Ovary (tissue), 10 donors: ENCODE measurements at places on chromosomes 6 and 20. TPM values are rescaled to one million over a fixed set of nuclear protein-coding genes. Genes with fewer than 3 reads are reported as not detected.

Gene MCCD1
- not detected for total RNA-seq

DNA sequence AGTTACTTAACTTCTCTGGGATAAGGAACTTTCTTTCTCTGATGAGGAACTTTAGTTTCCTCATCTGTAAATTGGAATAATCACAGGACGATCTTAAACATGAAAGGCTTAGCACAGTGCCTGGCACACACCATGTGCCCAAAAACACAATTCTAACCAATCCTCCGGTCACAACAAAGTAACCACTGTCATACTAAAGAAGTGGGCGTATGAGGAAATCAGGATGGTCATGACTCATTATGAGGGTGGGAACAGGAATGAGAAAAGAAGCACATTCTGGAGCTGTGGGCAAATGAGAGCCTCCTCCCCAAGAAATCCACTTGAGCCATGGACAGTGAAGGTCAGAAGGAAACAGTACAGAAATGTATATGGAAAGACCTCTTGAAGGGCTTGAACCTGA, 82.9 kb downstream of the LRFN2 start:
- no peaks in the 10 kb centered on the region for H3K36me3 ChIP-seq
- peaks cover 4% of the 10 kb centered on the region for H3K4me1 ChIP-seq
- no peaks in the 10 kb centered on the region for H3K27me3 ChIP-seq
- DNase-seq, result no peak

- H3K27me3 ChIP-seq, result no peaks in the 10 kb centered on the region
- DNase-seq, result no peak
- no peaks in the 10 kb centered on the region for H3K36me3 ChIP-seq
- H3K4me3 ChIP-seq, result no peak overlapping the region
- H3K27ac ChIP-seq, result no peak overlapping the region
- H3K4me1 ChIP-seq, result no peaks in the 10 kb centered on the region
Observed at GRCh38 chr6:163665464-163665863, 250.9 kb downstream of the QKI start.

- DNase-seq, result no peak
- no peaks in the 10 kb centered on the region for H3K36me3 ChIP-seq
- no peaks in the 10 kb centered on the region for H3K4me1 ChIP-seq
- H3K4me3 ChIP-seq, result no peak overlapping the region
- no peaks in the 10 kb centered on the region for H3K27me3 ChIP-seq
Observed at GRCh38 chr6:47743744-47744143, 38.1 kb upstream of the OPN5 start.

Gene ENPP3
- 1.5 TPM for total RNA-seq

DNA sequence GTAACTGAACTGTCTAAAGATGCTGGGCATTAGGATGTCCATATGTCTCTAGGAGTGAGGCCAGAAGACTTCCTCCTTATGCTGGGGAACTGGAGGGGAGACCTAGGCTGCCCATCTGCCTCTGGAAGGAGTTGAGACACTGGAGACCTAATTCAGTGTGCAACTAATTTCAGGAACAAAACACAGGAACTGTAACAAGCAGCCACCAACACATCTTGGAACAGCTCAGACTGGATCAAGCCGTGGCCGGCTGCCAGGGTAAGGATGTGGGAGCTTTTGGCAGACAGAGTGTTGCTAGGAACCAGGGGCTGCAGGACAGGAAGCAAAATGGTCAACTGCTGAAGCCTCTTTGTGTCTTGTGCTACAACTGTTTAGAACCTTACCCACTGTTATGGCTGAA, 16.4 kb upstream of the MAS1 start:
- H3K27ac ChIP-seq, result no peak overlapping the region
- H3K27me3 ChIP-seq, result no peaks in the 10 kb centered on the region
- DNase-seq, result peak; percentile 70
- H3K4me3 ChIP-seq, result no peak overlapping the region

GRCh38 chr6:74404366-74404765, 708.4 kb downstream of the CD109 start:
- H3K4me1 ChIP-seq, result no peaks in the 10 kb centered on the region
- no peaks in the 10 kb centered on the region for H3K36me3 ChIP-seq
- no peaks in the 10 kb centered on the region for H3K27me3 ChIP-seq
- no peak overlapping the region for H3K4me3 ChIP-seq
- no peak overlapping the region for H3K27ac ChIP-seq

DNA sequence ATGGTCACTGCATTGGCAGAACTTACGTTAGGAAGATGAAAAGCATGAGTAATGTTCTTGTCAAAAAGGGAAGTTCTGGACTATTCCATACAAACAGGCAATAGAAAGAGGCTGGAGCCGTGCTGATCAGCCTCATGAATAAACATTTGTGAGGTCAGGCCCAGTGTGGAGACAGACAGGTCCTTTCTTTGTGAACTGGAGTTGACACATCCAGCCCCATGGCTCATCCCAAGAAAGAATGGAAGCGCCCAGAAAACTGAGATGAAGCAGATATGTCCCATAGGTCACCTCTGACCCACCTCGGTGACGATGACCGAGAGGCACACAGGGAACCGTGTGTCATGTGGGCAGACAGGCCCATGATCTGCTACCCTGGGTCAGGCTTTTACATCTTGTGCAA, 276.0 kb upstream of the SGK1 start:
- H3K4me3 ChIP-seq, result no peak overlapping the region
- H3K36me3 ChIP-seq, result no peaks in the 10 kb centered on the region
- H3K27me3 ChIP-seq, result no peaks in the 10 kb centered on the region
- no peak overlapping the region for H3K27ac ChIP-seq
- no peak for DNase-seq
- no peaks in the 10 kb centered on the region for H3K4me1 ChIP-seq

Gene OR2H2
- total RNA-seq, result not detected

DNA sequence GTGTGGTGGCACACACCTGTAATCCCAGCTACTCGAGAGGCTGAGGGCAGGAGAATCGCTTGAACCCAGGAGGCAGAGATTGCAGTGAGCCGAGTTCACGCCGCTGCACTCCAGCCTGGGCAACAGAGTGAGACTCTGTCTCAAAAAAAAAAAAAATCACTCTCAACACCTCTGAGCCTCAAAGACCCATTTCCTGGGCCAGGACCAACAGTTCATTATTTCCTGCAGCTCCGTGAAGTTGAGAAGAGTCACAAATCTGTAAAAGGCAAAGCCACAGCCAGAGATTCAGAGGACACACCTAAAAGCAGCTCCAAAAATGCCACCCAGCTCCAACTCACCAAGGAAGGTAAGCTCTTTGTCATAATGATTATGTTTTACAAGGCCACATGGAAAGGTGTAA, 15.2 kb upstream of the NOP56 start:
- H3K27me3 ChIP-seq, result no peaks in the 10 kb centered on the region
- no peak overlapping the region for H3K4me3 ChIP-seq
- H3K36me3 ChIP-seq, result no peaks in the 10 kb centered on the region
- H3K4me1 ChIP-seq, result no peaks in the 10 kb centered on the region
- no peak for DNase-seq

DNA sequence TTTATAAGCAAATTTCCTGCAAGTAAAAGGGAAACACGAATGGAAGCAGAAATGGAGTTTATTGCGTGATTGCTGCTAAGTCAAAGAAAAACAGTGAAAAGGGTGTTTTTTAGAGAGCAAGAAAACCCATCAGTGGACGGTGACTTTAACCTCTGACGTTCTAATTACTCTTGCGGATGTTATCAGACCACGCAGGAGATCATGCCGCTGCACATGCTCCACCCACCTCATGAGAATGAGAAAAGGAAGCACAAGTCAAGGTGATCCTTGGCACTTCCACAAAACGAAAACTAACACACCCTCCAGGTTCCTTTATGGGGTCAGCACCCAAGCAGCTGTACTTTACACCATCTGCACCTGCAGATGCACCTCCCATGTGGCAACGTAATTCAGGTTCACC, 45.0 kb downstream of the LYRM4 start:
- no peak overlapping the region for H3K4me3 ChIP-seq
- H3K36me3 ChIP-seq, result no peaks in the 10 kb centered on the region
- no peaks in the 10 kb centered on the region for H3K27me3 ChIP-seq

DNA sequence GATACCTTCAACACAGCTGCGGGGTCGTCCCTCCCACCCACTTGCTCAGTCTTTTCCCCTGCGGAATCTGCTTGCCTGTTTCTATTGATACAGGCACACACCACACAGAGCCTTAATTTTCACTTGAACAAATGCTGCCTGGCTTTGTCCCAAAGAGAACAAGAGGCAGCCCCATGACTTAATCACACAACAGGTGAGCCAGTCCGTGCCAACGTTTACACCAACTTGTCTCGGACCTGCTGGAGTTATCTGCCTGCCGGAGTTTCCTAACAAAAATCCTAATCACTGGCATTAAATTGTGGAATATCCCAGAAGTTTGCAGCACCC, 186.8 kb upstream of the RREB1 start:
- H3K4me1 ChIP-seq, result peaks cover 2% of the 10 kb centered on the region
- no peaks in the 10 kb centered on the region for H3K36me3 ChIP-seq
- no peaks in the 10 kb centered on the region for H3K27me3 ChIP-seq
- no peak for DNase-seq
- no peak overlapping the region for H3K27ac ChIP-seq

- no peaks in the 10 kb centered on the region for H3K27me3 ChIP-seq
- DNase-seq, result no peak
- no peak overlapping the region for H3K27ac ChIP-seq
- H3K4me3 ChIP-seq, result no peak overlapping the region
- H3K4me1 ChIP-seq, result peaks cover 15% of the 10 kb centered on the region
- H3K36me3 ChIP-seq, result no peaks in the 10 kb centered on the region
Observed at GRCh38 chr6:154457881-154458284, 52.6 kb downstream of the CNKSR3 start.

DNA sequence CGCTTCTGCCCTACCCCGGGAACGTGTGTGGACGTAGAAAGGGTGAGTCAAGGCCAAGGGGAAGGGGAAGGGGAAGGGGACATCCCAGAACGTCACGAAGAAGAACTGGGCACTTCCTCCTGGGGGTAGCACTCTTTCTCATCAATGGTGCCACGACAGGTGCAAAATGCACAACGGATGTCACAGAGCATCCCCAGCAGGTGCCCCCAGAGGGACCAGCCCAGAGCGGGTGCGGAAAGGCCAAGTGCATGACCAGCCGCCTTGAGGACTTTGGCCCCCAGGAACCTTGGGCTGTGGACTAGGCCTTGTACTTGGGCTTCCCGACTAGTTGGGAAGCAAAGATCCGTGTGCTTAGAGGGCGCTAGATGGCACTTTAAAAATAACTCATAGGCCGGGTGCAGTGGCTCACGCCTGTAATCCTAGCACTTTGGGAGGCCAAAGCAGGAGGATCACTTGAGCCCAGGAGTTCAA, 12.1 kb upstream of the SRC start:
- no peak for DNase-seq
- H3K4me3 ChIP-seq, result no peak overlapping the region
- no peaks in the 10 kb centered on the region for H3K27me3 ChIP-seq
- H3K36me3 ChIP-seq, result no peaks in the 10 kb centered on the region

Gene TNFAIP3
- 125 TPM for total RNA-seq

- H3K27ac ChIP-seq, result no peak overlapping the region
- DNase-seq, result no peak
- no peak overlapping the region for H3K4me3 ChIP-seq
- H3K36me3 ChIP-seq, result no peaks in the 10 kb centered on the region
- no peaks in the 10 kb centered on the region for H3K27me3 ChIP-seq
Observed at GRCh38 chr20:32861446-32861845, 2.7 kb downstream of the EFCAB8 start.

DNA sequence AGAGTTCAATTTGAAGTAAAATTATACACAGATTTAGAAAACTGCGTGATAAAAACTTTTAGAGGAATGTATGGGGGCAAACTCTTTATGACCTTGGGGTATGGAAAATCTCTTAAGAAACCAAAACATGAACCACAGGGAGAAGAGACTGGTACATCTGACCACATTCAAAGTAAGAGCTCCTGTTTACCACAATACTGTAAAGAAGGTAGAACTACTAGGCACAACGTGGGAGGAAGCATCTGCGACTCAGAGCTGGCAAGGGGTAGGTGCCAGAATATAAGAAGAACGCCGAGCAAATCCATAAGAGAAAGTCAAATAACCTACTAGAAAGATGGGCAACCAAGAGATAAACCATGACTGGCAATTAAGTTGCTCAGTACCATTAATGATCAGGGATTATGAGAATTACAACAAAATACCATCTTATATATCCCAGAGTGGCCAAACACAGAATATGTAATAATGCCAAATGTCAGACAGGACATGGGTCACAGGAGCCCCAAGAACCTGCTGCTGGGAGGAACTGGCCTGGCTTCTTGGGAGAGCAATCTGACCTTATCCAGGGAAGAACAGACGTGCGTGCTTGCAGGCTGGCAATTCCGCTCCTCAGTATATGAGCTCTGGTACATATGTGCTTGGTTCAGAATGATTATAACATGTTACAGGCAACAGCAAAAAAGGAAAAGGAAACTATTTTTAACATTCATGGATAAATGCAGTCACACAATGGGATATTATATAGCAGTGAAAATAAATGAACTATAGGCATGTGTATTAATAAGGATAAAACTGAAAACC, 50.2 kb downstream of the INSM1 start:
- H3K27me3 ChIP-seq, result no peaks in the 10 kb centered on the region
- H3K27ac ChIP-seq, result no peak overlapping the region
- no peak overlapping the region for H3K4me3 ChIP-seq

- H3K27ac ChIP-seq, result peak within 1 kb of the TSS; percentile 70
- peak within 1 kb of the TSS; percentile 63 for H3K4me3 ChIP-seq
- H3K4me1 ChIP-seq, result peaks cover 2% of the 10 kb centered on the region
- DNase-seq, result peak; percentile 62
Observed at GRCh38 chr6:71288228-71289038, at the start of gene OGFRL1. Gene OGFRL1 (plus strand): TSS chr6:71288811. CDS start chr6:71288937, 126 bp downstream.

GRCh38 chr6:43926634-43927531, 156.9 kb downstream of the VEGFA start:
- H3K27me3 ChIP-seq, result no peaks in the 10 kb centered on the region
- no peak for DNase-seq
- no peaks in the 10 kb centered on the region for H3K4me1 ChIP-seq
- no peaks in the 10 kb centered on the region for H3K36me3 ChIP-seq

DNA sequence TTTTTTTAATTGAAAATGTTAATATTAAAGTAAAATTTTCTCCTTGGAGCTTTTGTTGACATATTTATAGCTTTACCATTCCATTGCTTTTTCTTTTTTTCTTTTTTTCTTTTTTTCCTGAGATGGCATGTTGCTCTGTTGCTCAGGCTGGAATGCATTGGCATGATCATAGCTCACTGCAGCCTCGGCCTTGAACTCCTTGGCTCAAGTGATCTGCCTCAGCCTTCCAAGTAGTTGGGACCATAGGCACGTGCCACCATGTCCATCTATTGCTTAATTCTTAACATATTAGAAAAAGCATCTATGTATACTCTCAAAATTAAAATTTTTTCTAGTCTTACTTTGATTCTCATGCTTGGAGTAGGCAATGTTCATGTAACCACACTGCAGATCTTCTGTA, 43.0 kb downstream of the RALGAPB start:
- H3K36me3 ChIP-seq, result no peaks in the 10 kb centered on the region
- peak; percentile 25 for DNase-seq
- H3K4me3 ChIP-seq, result no peak overlapping the region
- H3K27ac ChIP-seq, result no peak overlapping the region
- no peaks in the 10 kb centered on the region for H3K27me3 ChIP-seq

Gene FAM8A1
- 28.2 TPM for total RNA-seq
